ENCODE measurements at places on chromosomes 13 and 19.
A peak's percentile ranks its signal among the peaks of the same experiment; 100 is the strongest.

DNA sequence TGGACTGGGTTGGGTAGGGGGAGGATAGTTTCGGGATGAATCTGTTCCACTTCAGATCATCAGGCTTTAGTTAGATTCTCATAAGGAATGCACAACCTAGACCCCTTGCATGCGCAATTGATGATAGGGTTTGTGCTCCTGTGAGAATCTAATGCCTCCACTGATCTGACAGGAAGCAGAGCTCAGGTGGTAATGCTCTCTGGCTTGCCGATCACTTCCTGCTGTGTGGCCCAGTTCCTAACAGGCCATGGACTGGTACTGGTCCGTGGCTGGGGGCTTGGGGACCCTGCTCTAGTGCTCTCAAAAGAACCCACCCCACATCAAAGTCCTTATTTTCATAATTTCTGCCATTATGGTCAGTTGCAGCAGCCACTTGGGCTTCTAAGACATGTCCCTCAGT lies 30.1 kb downstream of the DNAJC3 start:
- no peak for DNase-seq

DNA sequence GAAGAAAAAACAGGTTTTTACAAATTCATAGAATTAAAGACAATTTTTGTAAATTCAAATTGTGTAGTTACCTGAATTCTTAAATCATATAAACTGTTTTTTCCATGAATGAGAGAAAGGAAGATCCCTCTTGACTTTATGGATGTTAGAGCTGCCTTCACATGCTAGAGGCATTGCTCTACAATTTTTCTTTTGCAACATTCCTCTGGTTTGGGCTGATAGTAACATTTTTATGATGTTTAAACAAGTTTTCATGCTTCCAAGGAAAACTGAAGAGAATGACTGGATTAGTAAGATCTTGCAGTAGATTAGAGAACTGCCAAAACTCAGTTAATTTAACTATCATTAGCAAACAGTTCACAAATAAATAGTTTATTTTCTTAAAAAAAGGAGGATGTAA lies 250.6 kb downstream of the GPC6 start:
- DNase-seq: no peak

- DNase-seq: no peak
Observed at GRCh38 chr13:112740502-112741131, 50.8 kb downstream of the ATP11A start.

- DNase-seq: no peak
Observed at GRCh38 chr19:31586282-31586681, 237.0 kb upstream of the TSHZ3 start.

DNA sequence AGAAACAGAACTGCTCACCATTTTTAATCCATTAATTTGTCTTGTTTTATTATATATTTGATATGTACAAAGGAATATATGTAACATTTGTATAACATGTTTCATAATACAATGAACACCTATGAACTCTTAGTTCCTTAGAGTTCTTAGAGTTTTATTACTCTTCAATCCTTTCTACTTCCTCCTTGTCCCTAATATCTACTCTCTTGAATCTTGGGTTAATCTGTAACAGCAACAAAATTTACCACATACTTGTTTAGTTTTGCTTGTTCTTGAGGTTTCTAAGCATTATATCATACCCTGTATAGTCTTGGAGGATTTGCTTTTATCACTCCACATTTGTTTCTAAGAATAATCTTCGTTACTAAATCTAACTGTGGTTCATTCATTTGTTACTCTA lies 151.4 kb downstream of the PDS5B start:
- no peak for DNase-seq

DNA sequence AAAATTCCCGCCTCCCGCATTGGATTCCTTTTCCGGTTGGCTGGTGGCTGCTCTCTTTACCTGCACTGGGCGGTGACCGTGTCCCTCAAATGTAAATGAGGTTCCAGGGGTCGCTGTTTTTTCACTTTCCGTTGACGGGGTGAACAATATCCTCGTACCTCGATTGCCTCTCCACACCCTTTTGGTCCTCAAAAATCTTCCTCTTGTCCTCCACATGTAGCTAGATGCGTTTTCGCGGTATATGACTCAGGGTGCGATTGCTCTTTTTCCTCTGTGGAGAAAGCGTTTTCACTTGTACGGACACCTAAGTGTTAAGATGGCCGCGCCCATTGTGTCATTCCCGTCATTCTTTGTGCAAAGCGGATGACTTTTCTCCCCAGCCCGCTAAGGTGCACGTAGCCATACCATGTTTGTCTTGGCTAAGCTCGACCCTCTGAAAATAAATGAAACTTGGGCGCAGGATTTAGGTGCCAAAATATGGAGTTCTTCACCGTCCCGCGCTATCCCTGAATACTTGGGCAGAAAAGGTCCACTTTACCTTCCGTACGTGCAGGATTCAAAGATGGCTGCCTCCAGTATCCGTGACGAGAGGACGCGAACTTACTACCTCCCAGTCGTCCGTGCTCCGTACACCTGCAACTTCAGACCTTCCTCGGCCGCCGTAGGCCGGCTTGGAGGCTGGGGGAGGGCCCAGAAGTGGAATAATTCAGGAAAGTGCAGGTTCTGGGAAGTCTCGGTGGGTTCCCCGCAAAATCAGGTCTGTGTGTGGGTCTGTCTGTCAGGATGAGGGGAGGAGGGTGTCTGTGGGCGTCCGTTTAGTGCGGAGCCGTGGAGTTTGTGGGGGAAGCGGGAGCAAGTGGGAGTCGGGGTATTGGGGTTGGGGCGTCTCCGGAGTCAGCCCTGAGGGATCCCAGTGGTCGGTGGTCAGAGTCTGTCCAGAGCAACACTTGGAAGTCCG lies at the start of gene ZNF613:
Gene ZNF613 (plus strand): TSS at position 689 of the 958 bp plus-strand sequence. CDS start 8,749 bp downstream, outside the sequence.
- peak; percentile 86 for DNase-seq

DNA sequence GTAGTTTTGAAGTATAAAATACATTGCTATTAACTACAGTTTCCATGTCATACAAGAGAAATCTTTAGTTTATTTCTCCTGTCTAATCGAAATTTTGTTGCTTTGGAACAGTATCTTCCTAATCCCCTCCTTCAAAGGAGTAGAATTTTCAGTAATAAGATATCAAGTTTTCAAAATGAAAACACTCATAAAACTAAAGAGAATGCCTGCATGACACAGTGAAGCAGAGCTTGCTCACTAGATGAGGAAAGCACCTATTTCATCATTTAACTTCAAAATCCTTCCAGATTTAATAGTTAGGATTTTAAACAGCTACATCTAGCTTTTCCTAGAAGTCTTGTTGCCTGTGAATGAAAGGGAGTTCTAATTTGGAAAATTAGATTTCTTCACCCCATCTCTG lies 80.8 kb downstream of the TNFSF11 start:
- no peak for DNase-seq

- DNase-seq: no peak
Observed at GRCh38 chr13:49226613-49227012, 6.5 kb downstream of the MLNR start.

DNA sequence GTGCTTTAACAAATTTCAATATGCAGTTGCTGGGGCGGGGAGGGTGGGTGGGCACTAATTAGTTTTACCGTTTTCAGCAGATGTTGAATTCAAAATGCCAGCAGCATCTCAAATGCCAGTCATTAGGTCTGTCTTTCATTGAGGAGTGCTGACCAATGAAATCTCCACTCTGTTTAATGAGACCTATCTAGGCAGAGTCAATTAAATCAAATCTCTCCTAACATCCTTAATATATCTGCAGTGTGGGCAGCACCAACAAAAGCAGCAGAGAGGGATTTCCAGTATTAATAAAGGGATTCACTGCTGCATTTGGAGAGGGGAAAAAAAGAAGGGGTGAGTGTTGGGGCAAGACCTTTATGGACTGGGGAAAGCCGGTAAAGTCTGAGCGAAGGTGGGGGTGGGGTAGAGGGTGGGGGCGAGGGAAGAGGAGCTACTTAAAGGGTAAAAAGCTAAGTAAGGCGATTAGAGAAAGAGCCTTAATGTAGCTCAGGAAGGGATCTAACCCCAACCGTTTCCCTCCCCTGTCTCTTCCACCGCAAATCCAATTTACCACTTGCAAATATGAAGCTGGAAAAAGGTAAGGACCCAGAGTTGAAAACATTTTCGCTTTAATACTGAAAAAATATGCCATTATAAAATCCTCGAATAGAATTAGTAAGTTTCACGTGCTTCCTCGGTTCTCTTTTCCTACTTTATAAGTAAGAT lies 4.5 kb downstream of the SLITRK1 start:
- no peak for DNase-seq

GRCh38 chr13:111252446-111253364 lies 67.7 kb upstream of the TEX29 start:
- no peak for DNase-seq

GRCh38 chr19:2478278-2478755 lies 2.4 kb downstream of the GADD45B start:
- peak; percentile 61 for DNase-seq

GRCh38 chr13:44648392-44649103 lies 72.4 kb upstream of the TSC22D1 start:
- no peak for DNase-seq

GRCh38 chr13:38412266-38412665 lies 62.6 kb downstream of the UFM1 start:
- DNase-seq: no peak

DNA sequence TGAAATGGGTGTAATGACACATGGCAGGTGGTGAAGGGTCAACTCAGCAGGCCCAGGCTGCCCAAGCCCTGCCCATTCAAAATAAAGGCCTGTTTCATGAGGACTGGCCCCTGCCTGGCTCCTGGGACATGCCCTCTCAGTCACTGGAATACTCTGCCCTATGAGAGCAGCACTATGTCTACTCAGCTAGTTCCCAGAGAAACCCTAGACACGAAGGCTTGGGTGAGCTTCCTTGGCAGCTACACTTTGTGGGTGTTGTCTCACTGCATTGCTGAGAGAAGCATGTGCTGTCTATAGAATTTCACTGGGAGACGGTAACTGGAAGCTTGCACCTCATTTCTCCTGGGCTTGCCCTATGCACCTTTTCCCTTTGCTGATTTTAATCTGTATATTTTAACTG lies 752.8 kb downstream of the LIG4 start:
- DNase-seq: no peak

DNA sequence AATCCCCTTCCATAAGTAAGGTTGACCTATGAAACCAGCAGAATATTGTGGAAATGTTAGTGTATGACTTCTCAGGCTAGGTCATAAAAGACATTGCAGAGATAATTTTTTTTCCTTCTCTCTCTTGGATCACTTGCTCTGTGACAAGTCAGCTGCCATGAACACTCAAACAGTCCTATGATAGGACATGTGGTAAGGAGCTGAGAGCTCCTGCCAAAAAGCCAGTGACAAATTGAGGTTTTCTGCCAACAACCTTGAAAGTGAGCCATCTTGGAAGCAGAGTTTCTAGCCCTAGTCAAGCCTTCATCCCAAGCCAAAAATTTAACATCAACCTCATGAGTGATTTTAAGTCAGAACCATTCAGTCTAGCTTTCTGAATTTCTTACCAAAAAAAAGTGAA lies 270.9 kb upstream of the NBEA start:
- no peak for DNase-seq

All from stimulated activated CD8-positive, alpha-beta memory T cell treated with anti-CD3 and anti-CD28 coated beads, Interleukin-4, amount 100 ng/mL, for 48 hours (primary cell).